ENCODE measurements at places on chromosomes 2 and 18. TPM values are rescaled to one million over a fixed set of nuclear protein-coding genes. Genes with fewer than 3 reads are reported as not detected.

DNA sequence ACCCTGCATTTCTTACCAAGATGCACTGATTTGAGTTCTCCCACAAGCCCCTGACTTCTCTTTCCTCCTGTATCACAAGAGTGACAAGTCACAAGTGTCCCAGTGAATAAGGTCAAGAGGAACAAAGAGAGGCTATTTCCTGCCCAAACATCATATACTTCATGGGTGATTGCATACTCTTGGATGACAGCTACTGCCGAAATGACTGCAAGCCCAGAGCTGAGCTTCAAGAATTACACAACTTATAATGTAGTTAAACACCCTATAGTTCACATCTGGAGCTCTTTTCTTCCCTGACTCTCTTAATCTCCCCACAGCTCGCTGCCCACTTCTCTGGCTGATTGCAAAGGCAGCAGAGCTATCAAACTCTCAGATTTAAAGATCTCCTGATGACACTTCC is 289.7 kb upstream of the PARD3B start:
- no peak for DNase-seq
- H3K4me1 ChIP-seq = peaks cover 6% of the 10 kb centered on the region
- H3K27ac ChIP-seq = no peak overlapping the region
- H3K36me3 ChIP-seq = no peaks in the 10 kb centered on the region
- H3K4me3 ChIP-seq = no peak overlapping the region

DNA sequence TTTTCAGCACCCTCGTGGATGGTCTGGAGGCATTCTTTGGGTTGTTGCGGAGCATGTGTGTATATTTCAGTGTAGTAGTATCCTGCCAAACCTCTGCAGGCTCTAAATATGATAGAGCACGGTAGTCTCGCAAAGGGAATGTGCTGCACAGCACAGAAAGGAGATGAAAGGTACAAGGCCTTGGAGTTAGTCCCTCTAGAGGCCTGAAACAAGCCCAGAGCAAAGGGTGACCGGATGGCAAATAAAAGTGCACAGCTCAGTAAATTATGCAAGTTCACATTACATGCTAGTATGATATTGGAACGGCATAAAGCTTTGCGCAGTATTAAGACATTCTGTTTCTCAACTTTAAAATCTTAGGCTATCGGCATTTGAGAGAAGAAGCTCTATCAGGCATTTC is 294.5 kb upstream of the REV1 start:
- H3K27me3 ChIP-seq = no peaks in the 10 kb centered on the region
- H3K27ac ChIP-seq = no peak overlapping the region
- no peaks in the 10 kb centered on the region for H3K4me1 ChIP-seq
- H3K36me3 ChIP-seq = no peaks in the 10 kb centered on the region

DNA sequence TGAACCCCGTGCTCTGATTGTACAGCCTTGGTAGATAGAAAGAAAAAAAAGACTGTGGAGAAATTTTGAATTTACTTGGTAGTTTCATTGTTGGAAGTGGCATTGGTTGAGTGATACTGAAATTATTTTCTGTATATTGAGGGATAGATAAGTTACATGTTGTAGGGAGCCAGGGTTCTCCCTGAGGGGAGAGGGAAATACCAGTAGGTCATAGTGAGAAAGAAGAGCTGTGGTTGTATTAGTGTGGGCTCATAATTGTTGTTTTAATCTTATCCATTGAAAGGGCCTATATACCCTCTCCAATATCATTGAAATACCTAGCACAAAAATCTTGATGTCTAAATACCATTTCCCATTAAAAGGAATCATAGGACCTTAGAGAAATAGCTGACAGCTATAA is 16.9 kb upstream of the RAB31 start:
- no peak overlapping the region for H3K27ac ChIP-seq
- DNase-seq = no peak
- H3K36me3 ChIP-seq = no peaks in the 10 kb centered on the region
- H3K4me3 ChIP-seq = no peak overlapping the region
- H3K4me1 ChIP-seq = no peaks in the 10 kb centered on the region
- H3K27me3 ChIP-seq = peaks cover 6% of the 10 kb centered on the region

DNA sequence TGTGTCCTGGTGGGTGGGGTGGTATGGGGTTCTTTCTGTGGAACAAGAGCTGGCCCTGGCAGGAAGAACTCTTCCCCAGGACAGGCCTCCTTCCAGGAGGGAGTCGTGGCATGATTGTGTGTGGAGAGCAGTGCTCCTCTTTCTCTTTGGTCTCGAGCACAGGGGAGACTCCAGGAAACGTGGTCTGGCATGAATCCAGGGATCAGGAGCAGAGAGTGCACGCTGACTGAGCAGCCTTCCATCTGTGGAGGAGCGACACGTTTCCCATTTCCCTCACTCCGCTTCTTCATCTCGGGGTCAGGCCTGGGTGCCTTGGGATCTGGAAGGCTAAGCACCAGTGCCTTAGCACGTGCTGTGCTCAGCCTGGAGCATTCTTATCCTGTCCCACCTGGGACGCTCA is 132.0 kb upstream of the HDAC4 start:
- H3K27me3 ChIP-seq = peaks cover 22% of the 10 kb centered on the region
- no peaks in the 10 kb centered on the region for H3K36me3 ChIP-seq
- no peak overlapping the region for H3K4me3 ChIP-seq
- DNase-seq = no peak
- no peaks in the 10 kb centered on the region for H3K4me1 ChIP-seq
- no peak overlapping the region for H3K27ac ChIP-seq

- no peaks in the 10 kb centered on the region for H3K4me1 ChIP-seq
- no peaks in the 10 kb centered on the region for H3K27me3 ChIP-seq
- H3K27ac ChIP-seq = no peak overlapping the region
- H3K4me3 ChIP-seq = no peak overlapping the region
- H3K36me3 ChIP-seq = no peaks in the 10 kb centered on the region
- no peak for DNase-seq
Observed at GRCh38 chr2:150676747-150677383, 189.4 kb upstream of the RND3 start.

- peaks cover 17% of the 10 kb centered on the region for H3K4me1 ChIP-seq
- no peak overlapping the region for H3K4me3 ChIP-seq
- H3K36me3 ChIP-seq = peaks cover 4% of the 10 kb centered on the region
- peaks cover 14% of the 10 kb centered on the region for H3K27me3 ChIP-seq
- no peak overlapping the region for H3K27ac ChIP-seq
Observed at GRCh38 chr18:9860682-9861081, 25.1 kb upstream of the TXNDC2 start.

DNA sequence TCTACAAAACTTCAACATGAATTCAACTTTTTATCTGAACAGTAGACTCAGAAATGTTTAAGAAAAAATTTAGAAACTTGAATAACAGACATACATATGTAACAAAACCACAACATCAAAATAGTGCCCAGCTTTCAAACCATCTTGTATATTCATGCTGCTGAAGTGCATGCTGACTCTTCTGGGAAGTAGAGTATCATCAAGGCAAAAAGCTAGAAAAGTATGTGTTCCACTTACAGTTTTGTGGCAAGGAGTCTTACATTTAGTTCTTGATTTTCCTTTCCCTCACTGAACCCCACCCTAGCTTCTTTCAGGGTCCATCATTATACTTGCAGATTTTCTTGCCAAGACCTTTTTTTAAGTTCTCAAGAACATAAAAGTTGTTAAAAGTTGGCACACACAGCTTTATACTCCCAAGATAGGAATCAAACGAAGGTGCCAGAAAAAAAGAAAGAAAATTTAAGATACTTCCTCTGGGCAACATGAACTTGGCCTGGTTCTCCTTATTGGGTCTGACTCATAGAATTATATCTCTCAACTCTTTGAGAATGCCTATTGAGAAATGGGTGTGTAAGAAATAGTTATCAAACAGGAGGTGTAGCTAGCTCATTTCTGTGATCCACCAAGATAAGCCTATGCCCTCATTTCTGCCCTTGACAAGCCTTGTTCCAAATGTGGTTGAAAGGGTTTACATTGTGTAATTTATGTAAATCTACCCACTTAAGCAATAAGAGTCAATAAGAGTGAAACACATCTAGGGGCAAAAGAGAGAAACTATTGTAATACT is 667.6 kb upstream of the ACVR2A start:
- no peak overlapping the region for H3K27ac ChIP-seq
- peaks cover 12% of the 10 kb centered on the region for H3K4me1 ChIP-seq

- H3K27ac ChIP-seq = no peak overlapping the region
- no peaks in the 10 kb centered on the region for H3K36me3 ChIP-seq
- H3K4me3 ChIP-seq = peak overlapping the region; percentile 51
- H3K27me3 ChIP-seq = no peaks in the 10 kb centered on the region
- peak; percentile 85 for DNase-seq
Observed at GRCh38 chr2:9799729-9800632, 43.3 kb upstream of the TAF1B start.

GRCh38 chr2:7841751-7842150 is 840.1 kb upstream of the ID2 start:
- no peak overlapping the region for H3K4me3 ChIP-seq
- H3K27me3 ChIP-seq = no peaks in the 10 kb centered on the region
- H3K4me1 ChIP-seq = peaks cover 54% of the 10 kb centered on the region
- DNase-seq = no peak
- H3K36me3 ChIP-seq = peaks cover 12% of the 10 kb centered on the region

DNA sequence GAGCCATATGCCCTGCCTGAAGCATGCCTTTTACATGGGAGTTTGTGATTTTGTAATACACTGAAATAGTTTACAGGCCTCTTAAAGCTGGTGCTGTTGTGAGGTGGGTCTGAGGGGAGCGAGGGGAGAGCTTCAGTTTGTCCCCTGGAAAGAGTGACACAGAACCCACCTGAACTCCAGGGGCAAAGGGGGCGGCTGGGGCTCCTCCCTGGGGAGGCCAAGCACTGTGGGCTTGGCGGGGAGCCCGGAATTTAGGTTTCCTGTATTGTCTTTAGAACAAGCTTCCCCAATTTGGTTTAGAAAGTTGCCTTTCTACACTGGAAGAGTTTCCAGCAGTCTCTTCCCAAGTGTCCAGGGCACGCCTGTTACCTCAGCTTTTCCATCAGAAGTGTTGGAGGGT is 75.7 kb downstream of the VAPA start:
- no peaks in the 10 kb centered on the region for H3K36me3 ChIP-seq
- H3K4me1 ChIP-seq = no peaks in the 10 kb centered on the region
- no peak for DNase-seq
- H3K4me3 ChIP-seq = no peak overlapping the region
- H3K27me3 ChIP-seq = peaks cover 20% of the 10 kb centered on the region

GRCh38 chr18:23929362-23929930 is 85.1 kb upstream of the TTC39C start:
- peaks cover 26% of the 10 kb centered on the region for H3K4me1 ChIP-seq
- no peaks in the 10 kb centered on the region for H3K27me3 ChIP-seq
- peak overlapping the region; percentile 1 for H3K27ac ChIP-seq
- H3K4me3 ChIP-seq = no peak overlapping the region
- no peaks in the 10 kb centered on the region for H3K36me3 ChIP-seq
- peak; percentile 11 for DNase-seq

DNA sequence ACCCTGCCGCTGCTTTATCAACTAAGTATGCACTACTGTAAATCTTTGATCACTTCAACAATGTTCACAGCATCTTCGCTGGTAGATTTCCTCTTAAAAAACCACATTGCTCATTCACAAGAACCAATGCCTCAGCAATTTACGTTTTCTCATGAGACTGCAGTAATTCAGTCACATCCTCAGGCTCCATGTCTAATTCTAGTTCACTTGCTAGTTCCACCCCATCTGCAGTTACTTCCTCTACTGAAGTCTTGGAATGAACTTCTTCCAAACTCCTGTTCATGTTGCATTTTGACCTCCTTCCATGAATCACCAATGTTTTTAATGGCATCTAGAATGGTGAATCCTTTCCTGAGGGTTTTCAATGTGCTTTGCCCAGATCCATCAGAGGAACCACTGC is 35.8 kb downstream of the PRELID3A start:
- H3K27ac ChIP-seq = no peak overlapping the region
- no peaks in the 10 kb centered on the region for H3K36me3 ChIP-seq
- H3K27me3 ChIP-seq = no peaks in the 10 kb centered on the region
- H3K4me1 ChIP-seq = peaks cover 5% of the 10 kb centered on the region
- no peak overlapping the region for H3K4me3 ChIP-seq

DNA sequence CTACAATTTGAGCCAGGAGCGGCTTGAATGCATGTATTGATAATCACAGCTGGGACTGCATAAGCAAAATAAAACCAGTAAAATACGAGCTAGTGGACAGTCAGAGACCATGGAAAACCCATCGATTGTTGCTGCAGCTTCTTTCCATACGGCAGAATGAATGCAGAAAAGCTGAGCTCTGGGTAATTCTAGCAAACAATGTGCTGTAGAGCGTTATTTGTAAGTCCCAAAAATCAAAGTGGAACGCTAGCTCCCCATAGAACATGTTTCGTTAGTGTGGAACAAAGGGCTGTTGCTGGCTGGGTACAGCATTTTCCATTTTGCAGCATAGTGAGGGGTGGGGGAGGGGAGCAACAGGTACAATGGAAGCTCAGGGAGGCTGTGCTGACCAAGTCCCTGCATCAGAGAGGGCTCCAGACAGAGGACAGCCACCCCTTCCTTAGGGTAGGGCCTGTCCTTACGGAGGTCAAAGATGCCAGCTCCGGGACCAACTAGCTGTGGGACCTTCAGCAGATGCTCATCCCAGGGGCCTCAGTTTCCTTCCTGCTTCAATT is 74.1 kb downstream of the BOD1L2 start:
- H3K27me3 ChIP-seq = no peaks in the 10 kb centered on the region
- DNase-seq = no peak
- no peak overlapping the region for H3K27ac ChIP-seq
- H3K4me3 ChIP-seq = no peak overlapping the region
- no peaks in the 10 kb centered on the region for H3K4me1 ChIP-seq

DNA sequence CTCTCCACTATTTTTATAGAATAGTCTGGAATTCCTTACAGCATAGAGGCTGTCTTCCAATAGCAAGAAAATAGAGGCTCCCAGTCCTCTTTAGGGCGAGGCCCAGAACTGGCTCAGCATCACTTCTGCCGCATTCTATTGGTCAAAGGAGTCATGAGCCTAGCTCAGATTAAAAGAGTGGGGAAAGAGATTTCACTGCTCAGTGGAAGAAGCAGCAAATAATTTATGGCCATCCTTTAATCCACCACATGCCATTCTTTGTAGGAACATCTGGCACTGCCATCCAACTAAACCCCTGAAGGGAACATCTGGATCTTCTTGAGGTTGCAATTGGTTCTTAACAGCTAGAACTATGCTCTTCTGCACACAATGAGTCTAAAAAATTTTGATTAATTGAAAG is 43.4 kb upstream of the NEUROD1 start:
- no peaks in the 10 kb centered on the region for H3K36me3 ChIP-seq
- H3K27me3 ChIP-seq = peaks cover 13% of the 10 kb centered on the region
- H3K4me1 ChIP-seq = no peaks in the 10 kb centered on the region
- H3K4me3 ChIP-seq = no peak overlapping the region
- no peak for DNase-seq

- peak; percentile 84 for DNase-seq
- peaks cover 5% of the 10 kb centered on the region for H3K36me3 ChIP-seq
- H3K4me3 ChIP-seq = peak overlapping the region; percentile 0
- H3K4me1 ChIP-seq = peaks cover 12% of the 10 kb centered on the region
- H3K27me3 ChIP-seq = no peaks in the 10 kb centered on the region
- no peak overlapping the region for H3K27ac ChIP-seq
Observed at GRCh38 chr18:3129053-3129864, 90.5 kb downstream of the MYOM1 start.

GRCh38 chr18:63319383-63320122 is at the start of gene BCL2:
TSS of gene BCL2 (minus strand) at chr18:63319769.
- peak; percentile 36 for DNase-seq
- H3K4me3 ChIP-seq = peak within 1 kb of the TSS; percentile 99
- peak within 1 kb of the TSS; percentile 98 for H3K27ac ChIP-seq
- no peaks in the 10 kb centered on the region for H3K27me3 ChIP-seq
- H3K36me3 ChIP-seq = peaks cover 21% of the 10 kb centered on the region

GRCh38 chr2:73297586-73297985 is 4.2 kb upstream of the EGR4 start:
- H3K4me1 ChIP-seq = peaks cover 4% of the 10 kb centered on the region
- H3K4me3 ChIP-seq = no peak overlapping the region
- H3K27me3 ChIP-seq = peaks cover 75% of the 10 kb centered on the region
- no peaks in the 10 kb centered on the region for H3K36me3 ChIP-seq
- H3K27ac ChIP-seq = no peak overlapping the region
- DNase-seq = no peak

Gene ASXL3
- not detected for total RNA-seq

Gene DYNAP
- not detected for total RNA-seq

Gene KCNK3
- not detected for total RNA-seq

Gene TNS1
- total RNA-seq = 0.65 TPM

Measured in activated T-cell treated with anti-CD3 and anti-CD28 coated beads, Interleukin-2, amount 50 U/mL, for 72 hours (primary cell).